Right atrium auricular region (tissue), 2 donors: ENCODE measurements at places on chromosomes 1 and 21.

- DNase-seq = no peak
Measured at GRCh38 chr1:224939844-224940425, 10.5 kb downstream of the DNAH14 start.

- no peak for DNase-seq
Measured at GRCh38 chr1:98924977-98925376, 79.7 kb downstream of the PLPPR5 start.

DNA sequence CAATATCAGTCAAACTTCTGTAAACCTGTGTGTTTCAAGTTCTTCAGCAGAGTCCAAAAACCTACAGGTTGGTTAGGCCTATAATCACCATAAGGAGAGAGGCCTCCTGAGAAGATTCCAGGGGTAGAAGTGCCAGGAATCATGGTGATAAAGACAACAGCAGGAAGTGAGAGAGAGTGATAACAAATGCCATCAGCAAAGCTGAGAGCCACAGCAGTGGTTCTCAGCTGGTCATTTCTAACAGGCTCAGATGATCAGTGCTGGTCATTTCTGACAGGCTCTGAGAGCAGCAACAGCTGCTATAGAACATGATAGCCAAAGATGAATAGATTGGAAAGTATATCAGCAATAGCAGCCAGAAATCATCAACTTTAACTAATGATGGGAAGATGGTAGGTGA lies 101.3 kb downstream of the TYW3 start:
- DNase-seq = no peak

- no peak for DNase-seq
Measured at GRCh38 chr1:201486187-201486586, 17.2 kb upstream of the PHLDA3 start.

DNA sequence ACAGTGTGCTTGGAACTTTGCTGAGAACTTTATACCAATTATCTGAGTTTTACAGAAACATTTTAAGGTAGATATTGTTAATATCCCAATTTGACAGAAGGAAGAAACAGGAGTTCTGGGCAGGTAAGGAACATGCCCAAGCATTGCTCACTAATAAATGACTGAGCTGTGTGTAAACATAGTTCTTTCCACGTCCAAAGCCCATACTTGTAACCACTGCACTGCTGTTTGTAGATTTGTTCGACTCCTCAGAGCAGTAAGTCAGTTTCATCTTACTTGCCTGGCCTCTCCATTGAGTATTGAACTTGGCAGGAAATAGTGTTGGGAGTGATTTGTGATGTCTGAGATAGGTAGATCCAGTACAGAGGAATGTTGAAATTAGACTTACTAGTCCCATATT lies 335.1 kb downstream of the KIF26B start:
- no peak for DNase-seq

DNA sequence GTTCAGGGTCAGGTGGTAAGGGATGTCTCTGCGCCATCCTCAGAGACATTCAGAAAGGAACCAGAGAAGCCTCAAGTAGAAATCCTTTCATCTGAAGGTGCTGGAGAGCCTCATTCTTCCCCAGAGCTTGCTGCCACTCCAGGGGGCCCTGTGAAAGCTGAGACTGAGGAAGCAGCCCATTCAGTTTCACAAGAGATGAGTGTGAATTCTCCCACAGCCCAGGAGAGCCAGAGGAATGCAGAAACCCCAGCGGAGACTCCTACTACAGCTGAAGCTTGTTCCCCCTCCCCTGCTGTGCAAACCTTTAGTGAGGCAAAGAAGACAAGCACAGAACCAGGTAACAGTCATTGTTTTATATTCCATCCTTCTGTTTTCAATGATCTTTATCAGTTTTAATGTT lies 38.7 kb downstream of the ZBTB40 start:
- DNase-seq = no peak

GRCh38 chr1:244920911-244921761 lies 56.8 kb upstream of the HNRNPU start:
- DNase-seq = no peak

DNA sequence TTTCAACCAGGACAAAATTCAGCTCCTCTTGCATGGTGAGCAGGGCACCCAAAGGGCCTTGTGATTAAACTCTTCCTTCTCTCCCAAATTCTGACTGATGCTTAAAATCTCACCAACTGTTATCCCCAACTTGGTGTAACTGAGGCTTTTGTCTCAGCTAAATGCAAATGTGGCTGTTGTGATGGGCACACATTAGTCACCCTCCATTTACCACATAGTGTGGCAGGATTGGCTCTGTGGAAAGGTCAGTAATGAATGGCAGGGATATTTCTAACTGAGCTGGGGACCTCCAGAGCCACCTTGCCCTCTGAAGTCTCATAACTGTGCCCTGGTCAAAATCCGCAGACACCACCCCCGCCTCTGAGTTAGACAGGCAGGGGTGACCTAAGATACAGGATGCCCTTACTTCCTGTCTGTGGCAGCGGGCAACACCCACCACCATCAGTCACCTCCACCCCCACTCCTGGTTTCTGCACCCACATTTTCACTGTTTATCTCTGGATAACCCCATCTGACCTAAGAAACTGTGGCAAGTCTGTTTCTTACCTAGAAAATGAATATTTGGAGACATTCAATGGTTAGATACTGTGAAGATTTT lies 25.4 kb upstream of the RGS16 start:
- DNase-seq = no peak

- no peak for DNase-seq
Measured at GRCh38 chr1:99768524-99769245, 2.2 kb upstream of the FRRS1 start.

- DNase-seq = no peak
Measured at GRCh38 chr1:112704391-112704933, 2.5 kb downstream of the RHOC start.

DNA sequence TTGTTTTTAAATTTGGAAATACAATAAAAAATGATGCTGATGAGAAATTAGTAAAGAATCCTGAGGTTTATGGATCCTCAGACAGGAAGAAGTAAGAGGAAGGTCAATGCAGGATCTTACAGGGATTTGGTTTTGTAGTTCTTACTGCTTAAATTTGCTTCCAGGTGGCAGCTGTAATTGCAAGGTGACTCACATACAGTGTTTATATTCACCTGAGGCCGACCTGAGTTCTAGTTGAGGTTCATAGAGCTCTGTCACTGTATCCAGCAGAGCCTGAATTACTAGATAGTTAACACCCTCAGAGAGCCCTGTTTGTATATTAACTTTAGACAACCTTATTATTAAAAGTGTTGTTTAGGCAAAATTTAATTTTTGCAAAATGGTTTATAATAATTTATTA lies 1.4 kb upstream of the WDR26 start:
- no peak for DNase-seq

DNA sequence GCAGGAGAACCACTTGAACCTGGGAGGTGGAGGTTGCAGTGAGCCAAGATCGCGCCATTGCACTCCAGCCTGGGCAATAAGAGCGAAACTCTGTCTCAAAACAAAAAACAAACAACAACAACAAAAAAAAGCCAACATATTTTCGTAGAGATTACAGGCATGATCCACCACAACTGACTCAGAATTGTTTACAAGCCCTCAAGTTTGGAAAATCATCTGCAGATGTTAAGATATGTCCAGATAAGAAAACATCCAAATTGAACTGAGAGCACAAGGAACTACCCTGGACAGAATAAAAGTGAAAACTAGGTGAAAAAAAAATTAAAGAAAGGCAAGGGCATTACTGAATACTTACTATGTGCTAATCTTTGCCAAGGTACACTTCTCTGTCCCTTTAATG lies 89.8 kb upstream of the WLS start:
- DNase-seq = no peak

DNA sequence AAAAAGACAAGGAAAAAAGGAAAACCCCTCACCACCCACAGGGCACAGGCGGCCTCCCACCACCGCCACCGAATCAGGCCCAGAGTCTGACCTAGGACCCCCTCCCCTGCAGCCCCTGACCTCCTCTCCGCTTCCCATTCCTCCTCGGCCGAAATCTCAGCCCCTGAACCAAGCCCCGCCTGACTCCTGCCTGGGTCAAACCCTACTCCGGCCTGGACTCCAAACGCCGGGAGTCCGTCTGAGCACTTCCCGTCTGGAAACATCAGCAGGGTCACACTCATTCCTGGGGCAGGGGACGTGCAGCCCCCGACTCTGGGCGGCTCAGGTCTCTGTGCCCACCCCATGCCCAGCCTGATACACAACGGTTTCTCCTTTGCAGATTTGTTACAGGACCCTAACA lies 26.4 kb upstream of the SUMO3 start:
- no peak for DNase-seq

GRCh38 chr1:107250169-107250568 lies 109.3 kb downstream of the NTNG1 start:
- no peak for DNase-seq

GRCh38 chr21:27024971-27025370 lies 58.1 kb upstream of the ADAMTS5 start:
- DNase-seq = no peak

- no peak for DNase-seq
Measured at GRCh38 chr1:30172757-30173156, 550.6 kb downstream of the MATN1 start.

DNA sequence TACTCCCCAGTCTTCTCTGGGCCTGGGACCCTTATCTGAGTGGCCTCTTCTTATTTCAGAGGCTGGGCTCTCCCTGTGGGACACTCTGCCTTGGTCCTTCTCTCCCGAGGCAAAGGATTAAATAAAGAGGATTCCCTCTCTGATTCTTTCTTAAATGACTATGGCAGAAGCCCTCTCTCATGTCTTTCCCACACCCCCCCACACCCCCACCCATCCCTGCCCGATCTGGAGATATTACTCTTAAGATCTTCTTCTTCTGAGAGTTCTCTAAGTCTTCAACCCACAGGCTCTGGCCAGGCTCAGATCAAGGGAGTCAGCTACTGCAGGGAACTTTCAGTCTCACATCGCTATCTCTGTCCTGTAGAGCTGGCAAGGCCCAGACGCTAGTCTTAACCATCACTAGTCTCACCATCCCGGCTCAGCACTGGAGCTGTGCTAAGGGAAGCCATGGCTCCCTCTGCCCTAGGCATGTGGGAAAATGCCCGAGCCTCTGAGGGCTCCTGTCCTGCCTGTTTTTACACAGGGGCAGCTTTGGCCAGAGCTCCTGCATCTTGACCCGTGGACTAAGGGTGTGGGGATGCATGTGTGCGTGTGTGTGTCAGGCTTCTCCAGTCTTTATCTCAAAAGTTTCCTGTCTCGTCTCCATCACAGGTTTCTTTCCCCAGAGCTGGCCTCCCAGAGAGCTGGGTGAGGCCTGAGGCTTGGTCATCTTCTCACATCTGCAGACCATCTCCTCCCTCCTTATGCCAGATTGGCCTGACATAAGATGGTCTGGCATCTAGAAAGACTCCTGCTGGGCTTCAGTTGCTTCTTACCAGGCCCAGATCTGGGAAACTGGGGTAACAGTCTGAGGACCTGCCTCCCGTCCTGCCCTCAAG lies 36.7 kb downstream of the LGR6 start:
- DNase-seq = no peak

DNA sequence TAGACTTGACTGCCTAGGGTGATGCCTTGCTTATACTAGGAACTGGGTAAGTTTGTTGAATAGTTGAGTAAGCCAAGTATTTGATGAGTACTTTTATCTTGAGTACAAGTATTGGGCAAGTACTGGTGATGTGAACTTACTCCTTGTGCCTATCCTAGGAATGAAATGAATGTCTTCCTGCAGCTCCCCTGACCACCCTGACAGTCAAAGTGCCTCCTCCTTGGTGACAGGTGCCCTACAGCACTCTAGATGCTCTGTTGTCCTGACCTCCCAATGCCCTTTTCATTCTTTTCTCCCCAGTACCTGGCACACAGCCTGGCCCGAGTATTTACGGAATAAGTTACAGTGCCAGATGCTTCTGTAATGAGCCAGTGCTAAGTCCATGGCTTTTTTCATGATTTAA lies 25.5 kb downstream of the PCSK9 start:
- DNase-seq = no peak

DNA sequence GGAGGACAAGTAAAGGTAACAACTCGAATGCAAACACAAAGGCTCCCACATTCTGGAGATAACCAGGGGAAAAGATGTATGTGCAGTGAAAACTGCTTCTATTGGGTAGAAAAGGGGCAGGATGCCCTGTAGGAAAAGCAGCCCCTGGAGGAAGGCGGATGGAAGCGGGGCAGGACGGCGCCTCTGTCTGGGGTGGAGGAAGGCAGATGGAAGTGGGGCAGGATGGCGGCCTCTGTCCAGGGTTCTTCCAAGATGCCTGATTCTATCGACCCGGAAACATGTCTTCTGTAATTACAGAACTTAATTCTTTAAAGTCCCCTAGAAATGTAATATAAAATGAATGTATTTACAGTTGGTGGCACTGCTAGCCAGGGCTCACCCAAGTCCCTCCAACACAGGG lies 24.0 kb upstream of the LRRC47 start:
- DNase-seq = no peak

DNA sequence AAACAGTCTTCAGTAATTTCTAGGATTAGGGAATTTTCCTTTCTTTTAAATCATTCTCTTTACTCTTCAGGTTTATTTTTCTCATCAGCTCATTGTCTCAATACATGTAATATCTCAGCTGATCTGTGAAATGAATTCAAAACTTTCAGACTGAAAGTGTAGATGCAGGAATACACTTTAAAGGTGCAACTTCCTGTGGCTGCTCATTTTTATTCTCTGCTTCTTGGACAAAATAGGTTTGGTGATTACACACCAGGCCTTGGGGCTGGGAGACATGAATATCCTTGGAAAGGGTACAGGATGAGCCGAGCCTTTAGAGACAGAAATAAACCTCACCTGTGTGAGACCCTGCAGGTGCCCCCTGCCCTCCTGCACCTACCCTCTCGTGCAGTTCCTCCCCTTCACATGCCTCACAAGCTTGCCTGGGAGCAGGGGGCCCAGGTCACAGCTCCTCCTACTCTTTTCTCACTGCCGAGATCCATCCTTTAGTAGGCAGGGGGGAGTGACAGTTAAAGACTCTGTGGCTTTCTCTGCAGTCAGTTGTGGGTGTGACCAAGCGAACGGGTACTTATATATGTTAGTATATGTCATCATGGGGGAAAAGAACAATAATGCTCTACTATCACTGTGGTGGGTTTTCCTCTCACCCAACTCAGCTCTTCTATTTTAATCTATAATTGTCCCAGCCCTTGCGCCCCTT lies 23.6 kb downstream of the XCL2 start:
- DNase-seq = no peak

GRCh38 chr1:26378088-26378878 lies 5.7 kb upstream of the ZNF683 start:
- no peak for DNase-seq

DNA sequence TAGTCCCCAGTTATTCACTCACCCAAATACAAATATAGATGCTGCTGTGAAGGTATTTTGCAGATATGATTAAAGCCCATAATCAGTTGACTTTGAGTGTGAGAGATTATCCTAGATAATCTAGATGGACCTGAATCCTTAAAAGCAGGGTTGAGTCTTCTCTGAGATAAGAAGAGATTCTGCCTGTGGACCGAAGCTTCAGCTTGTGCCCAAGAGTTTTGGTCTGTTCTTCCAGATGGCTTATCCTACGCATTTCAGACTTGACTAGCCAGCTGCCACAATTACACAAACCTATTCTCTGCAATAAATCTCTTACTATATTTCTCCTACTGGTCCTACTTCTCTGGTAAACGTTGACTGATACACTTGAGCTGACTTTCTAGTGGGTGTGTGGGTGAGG lies 145.1 kb downstream of the KCNJ6 start:
- no peak for DNase-seq
